Aorta (tissue), 5 donors: ENCODE measurements at places on chromosomes 11 and 22. TPM values are rescaled to one million over a fixed set of nuclear protein-coding genes. Genes with fewer than 3 reads are reported as not detected.

The MS4A6E gene
- total RNA-seq, result not detected

The ST14 gene
- total RNA-seq, result 8.7 TPM

The PNPLA3 gene
- total RNA-seq, result not detected

The KIRREL3 gene
- 0.90 TPM for total RNA-seq

The TTC28 gene
- 74.9 TPM for total RNA-seq

The C22orf31 gene
- not detected for total RNA-seq

The CACNA1I gene
- total RNA-seq, result 0.16 TPM

The SCGB1C1 gene
- total RNA-seq, result not detected

The KDM4E gene
- total RNA-seq, result not detected

The JHY gene
- total RNA-seq, result 7.1 TPM

The MPEG1 gene
- 27.0 TPM for total RNA-seq

The DNAJB7 gene
- not detected for total RNA-seq

The CBLIF gene
- not detected for total RNA-seq

The MAP6 gene
- total RNA-seq, result 13.8 TPM

The FGF19 gene
- not detected for total RNA-seq

The OR51F2 gene
- total RNA-seq, result not detected

The VEGFB gene
- 208 TPM for total RNA-seq

The C11orf86 gene
- not detected for total RNA-seq

The FAM180B gene
- total RNA-seq, result 4.8 TPM

The NLRP14 gene
- not detected for total RNA-seq

The MPST gene
- total RNA-seq, result 30.8 TPM

The MMP12 gene
- 1.4 TPM for total RNA-seq

The SCN3B gene
- total RNA-seq, result 1.3 TPM

The FIBIN gene
- total RNA-seq, result 169 TPM

The CERK gene
- total RNA-seq, result 38.1 TPM

The KRTAP5-11 gene
- not detected for total RNA-seq

The MMP10 gene
- not detected for total RNA-seq

The HEPN1 gene
- total RNA-seq, result 0.51 TPM

The KRTAP5-7 gene
- total RNA-seq, result 0.39 TPM

The CARD18 gene
- not detected for total RNA-seq
